ENCODE measurements at places on chromosomes 11 and 22.

GRCh38 chr11:122717264-122717867 is 61.8 kb downstream of the UBASH3B start:
- DNase-seq: peak; percentile 93

GRCh38 chr11:59207988-59208451 is 4.7 kb downstream of the MPEG1 start:
- DNase-seq: peak; percentile 78

- peak; percentile 14 for DNase-seq
Observed at GRCh38 chr11:32511926-32512325, 71.7 kb upstream of the EIF3M start.

- no peak for DNase-seq
Observed at GRCh38 chr11:128246364-128246801, 341.0 kb downstream of the ETS1 start.

DNA sequence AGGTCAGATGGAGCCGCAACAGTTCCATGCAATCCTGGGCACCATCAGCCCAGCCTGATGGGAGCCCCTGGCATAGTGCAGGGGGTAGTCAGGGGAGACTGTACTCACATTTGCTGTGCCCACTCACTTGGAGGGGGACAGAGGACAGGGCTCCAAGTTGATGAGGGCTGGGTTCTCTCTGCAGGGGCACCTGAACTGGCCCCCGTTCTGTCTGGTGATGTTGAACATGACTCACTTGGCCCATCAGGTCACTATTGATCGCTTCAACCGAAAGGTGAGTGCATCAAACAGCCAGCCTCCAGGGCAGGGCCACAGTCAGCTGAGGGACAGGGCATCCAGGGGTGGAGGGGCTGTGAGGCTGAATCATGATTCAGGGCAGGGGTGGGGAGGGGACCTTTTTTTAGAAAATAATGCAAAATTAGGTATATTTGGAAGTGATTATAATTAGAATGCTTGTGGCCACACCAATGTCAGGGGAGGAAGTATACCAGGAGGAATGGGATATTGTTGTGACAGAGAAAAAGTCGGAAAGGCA is 66.4 kb downstream of the OTOG start:
- no peak for DNase-seq

DNA sequence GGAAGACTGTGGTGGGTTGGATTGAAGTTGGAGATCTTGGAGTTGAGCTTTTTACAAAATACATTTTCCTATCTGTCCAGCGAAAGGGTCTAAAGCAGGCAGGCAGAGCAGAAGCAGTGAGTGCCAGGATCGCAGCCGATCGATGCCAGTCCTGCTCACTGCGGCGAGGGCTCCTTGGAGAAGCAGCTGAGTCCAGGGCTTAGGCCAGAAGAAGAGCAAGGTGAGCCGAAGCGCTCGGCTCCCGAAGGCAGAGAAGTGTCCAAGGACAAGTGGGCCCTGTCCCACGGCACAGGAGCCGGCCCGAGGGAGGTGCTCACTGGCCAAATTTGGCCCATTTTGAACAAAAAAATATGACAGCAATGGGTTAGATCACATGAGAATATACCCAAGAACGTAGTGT is 637.8 kb downstream of the BRD1 start:
- no peak for DNase-seq

DNA sequence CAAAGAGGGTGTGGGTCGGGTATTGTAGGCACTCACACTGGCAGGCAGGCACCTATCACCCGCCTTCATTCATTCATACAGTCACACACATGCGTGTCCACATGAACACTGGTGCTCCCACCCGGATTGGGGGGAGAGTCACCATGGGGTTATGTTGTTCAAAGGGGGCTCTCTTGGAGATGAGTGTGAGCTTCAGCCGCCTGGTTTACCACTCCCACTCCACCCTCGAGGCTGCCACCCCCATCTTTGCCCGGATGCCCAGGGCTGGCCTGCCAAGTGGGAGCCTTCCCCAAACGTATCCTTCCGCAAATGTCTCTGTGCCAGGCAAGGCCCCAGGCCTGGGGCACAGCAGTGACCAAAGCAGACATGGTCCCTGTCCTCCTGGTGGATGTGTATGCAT is 22.6 kb downstream of the MRGPRD start:
- no peak for DNase-seq

DNA sequence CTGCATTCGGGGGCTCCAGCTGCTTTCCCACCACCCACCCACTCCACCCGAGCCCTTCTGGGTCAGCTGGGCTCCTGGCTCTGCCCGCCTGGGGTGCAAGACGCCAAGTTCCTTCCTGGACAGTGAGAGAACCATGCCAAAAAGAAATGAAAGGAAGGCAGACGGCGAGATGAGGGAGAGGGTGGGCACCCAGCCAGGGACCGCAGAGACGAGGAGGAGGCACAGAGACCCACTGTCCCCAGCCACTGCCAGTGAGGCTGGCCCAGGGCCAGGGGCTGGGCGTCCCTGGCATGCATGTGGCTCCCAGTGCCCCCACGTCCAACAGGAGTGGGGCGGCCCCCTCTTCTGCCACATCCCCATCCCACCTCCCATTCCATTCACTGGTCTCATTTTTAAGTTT is 10.8 kb upstream of the CD81 start:
- DNase-seq: peak; percentile 63

DNA sequence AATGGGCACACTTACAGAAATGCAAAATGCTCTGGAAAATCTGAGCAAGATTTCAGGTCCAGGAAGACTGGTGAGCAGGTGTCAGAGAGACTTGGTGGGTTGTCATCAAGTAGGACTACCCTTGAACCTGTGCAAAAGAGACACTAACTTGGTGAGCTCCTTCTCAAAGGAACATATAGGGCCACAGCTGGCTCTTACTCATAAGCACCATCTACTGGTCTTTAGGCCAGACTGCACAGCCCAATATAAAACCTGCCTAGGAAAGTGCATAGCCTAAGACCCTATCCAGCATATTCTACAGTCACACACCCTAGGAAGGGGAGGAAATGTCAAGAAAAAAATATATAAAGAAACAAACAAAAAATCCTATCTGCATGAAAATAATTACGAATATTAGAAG is 18.2 kb upstream of the OR10W1 start:
- peak; percentile 58 for DNase-seq

DNA sequence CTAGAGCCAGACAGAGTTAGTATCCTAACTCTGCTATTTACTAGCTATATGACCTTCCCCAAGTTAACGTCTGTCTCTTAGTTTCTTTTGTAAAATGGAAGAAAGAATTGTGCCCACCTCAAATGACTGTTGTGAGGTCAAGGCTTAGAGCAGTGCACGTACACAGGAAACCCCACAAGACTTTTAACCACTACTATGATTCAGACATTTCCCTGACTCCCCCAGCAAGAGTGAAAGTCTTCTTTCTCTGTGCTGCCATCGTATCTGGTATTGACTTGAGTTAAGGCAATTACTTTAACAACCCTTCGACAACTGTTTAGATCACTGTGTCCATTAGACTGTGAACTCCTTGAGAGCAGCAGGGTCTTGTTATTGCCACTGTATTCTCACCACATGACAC is 2.6 kb upstream of the OR52W1 start:
- DNase-seq: no peak

DNA sequence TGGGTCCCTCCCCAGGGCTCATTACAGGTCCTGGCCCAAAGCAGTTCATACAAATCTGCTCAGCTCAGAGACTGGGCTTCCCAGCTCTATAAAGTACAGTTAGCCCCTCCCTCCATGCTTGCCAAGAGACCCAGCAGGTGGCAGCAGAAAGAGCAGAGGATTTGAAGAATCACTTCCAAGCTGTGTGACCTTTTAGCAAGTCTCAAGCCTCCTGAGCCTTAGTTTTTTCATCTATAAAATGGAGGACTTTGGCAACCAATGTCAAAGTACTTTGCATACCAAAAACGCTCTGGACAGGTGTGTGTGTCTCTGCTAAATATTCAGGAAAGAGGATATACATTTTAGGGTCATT is 26.6 kb downstream of the RELT start:
- peak; percentile 73 for DNase-seq

GRCh38 chr11:59225017-59225416 is 12.3 kb upstream of the MPEG1 start:
- DNase-seq: no peak

GRCh38 chr11:6238902-6239301 is at the start of gene CNGA4:
CNGA4 (plus strand) TSS chr11:6239089; CDS start chr11:6239207, 118 bp downstream.
- DNase-seq: peak; percentile 36

GRCh38 chr22:17792299-17792698 is 18.0 kb upstream of the BID start:
- peak; percentile 48 for DNase-seq

DNA sequence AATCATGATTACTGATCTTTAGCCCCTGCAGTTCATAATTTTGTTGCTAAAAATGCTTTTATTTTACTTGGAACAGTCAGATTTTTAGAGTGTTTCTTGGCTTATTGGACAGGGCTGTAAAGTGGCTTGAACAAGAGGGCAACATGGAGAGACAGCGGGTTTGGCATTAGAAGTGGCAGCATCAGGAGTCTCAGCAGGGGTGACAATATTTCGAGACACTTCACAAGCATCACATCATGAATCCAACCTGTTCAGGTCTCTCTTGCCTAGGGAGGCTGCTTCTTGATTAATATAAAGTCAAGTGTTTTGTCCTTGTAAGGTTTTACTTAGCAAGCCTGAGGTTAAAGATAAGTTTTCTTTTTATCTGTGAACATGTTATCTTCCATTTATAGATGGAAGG is 2249.5 kb downstream of the LRRC4C start:
- DNase-seq: no peak

DNA sequence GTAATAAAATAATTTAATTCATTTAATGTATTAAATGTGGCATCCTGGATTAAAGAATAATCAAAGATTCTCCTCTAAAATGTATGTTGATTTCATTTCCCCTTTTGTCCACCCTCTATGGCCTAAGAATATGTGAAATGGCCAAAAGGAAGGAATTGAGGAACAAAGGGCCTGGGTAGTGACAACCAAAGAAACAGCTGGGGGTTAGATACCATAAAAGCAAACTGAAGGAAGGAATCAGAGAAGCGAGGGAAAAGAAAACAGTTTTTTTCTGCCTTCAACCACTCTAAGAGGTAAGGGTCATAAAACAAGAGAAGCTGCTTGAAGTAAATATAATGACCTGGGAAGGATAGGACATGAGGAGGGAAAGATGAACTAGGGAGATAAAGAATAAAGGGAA is 139.3 kb downstream of the FAM76B start:
- peak; percentile 61 for DNase-seq

DNA sequence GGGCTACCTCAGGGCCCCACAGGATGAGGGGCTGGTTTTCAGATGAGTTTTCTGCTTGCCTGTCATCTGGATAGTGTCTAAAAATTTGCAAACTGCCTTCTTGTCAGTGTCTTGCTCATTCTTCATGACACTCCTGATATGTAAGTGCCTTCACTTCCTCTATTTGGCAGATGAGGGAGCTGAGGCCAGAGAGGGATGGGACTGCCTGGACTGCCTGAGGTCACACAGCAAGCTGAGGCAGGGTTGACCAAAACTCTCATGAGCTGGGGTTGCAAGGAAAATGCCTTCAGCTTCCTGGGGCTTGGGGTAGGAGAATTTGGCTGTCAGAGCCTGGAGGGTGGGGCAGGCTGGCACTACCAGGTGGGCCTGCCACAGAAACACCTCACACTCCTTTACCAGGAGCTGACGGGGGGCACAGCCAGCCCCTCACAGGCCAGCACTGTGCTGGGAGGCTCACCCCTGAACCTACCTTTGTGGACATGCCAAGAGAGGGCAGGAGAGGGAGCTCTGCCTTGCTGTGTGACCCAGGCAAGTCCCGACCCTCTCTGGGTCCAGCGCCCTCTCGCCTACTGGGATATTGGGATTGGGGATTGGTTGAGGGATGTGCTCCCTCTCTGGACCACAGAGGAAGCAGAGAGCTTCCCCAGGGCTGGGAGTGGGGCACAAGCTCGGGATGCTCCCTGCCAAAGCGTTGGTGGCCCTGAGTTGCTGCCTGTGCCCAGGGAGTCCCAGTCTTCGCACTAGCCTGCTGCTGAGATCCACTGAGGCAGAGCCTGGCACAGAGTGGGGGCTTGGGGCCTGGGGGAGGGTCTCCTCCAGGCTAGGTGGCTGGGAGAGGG is 1.9 kb upstream of the P2RY6 start:
- peak; percentile 62 for DNase-seq

Measured in hematopoietic multipotent progenitor cell treated with erythropoietin and hydrocortisone succinate and interleukin-3 and kit ligand, for 4 days (in vitro differentiated cells).